ENCODE measurements at places on chromosomes 11 and 22.

DNA sequence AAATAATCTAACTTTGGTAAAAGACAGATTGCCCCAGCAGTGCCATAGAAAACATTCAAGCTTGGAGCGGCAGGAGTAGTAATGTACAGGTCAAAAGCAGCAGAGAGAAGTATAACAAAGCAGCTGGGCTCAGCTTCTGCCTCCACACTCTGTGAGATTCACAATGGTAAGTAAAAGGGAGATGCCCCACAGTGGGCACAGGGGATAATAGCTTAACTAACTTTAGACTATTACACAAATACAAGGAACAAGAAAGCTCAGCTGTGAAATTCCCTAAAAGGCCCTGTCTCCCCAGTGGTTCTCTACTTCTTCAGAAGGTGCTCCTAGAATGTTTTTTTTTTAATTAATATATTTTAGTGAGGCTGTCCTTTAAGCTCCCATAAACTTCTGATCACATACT is 28.0 kb downstream of the RDX start:
- DNase-seq, result no peak

GRCh38 chr11:35992548-35992947 is 48.7 kb downstream of the LDLRAD3 start:
- DNase-seq, result no peak

DNA sequence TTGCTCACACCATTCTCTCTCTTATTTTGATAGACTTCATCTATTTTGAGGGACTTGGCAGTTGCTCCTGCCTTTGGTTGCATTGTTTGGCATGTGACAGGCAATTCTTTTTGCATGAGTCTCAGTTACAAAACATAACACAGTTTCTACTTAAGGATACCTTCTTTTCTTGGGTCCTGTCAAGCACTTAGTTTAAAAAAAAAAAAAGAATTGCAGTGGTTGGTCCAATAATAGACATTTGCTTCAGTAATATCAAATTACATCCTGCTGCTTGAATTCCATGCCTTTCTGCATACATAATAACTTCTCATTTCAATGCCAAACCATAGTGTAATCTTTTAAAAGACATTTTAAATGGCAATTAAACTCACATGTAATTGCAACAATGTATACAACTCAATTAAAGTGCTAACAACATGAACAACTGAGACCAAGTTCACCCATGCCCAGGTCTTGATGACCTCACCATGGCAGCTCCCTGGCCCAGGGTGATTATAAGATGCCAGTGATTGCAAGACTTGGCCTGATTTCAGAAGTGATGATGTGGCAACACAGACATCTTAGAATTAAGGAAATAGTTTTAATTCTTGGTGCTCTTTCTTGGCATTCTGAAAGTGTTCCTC is 32.2 kb upstream of the PLET1 start:
- no peak for DNase-seq

DNA sequence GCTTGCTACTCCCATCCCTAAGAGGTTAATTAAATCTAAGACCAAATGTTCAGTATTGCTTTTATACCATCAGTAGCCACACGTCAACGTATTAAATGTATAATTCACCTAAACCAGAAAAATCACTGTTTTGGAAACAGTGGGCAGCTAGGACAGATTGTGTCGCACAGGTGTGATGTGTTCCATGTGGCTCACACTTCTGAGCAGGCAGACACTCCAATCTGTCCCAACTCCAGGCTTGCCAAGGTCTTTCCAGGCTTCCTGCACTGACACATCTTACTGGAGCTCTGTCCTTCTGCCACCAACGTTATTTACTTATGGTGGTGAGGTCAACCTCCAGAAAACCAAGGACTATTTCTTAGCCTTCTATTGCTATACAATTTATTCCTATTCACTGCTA is 11.4 kb downstream of the SIAE start:
- no peak for DNase-seq

DNA sequence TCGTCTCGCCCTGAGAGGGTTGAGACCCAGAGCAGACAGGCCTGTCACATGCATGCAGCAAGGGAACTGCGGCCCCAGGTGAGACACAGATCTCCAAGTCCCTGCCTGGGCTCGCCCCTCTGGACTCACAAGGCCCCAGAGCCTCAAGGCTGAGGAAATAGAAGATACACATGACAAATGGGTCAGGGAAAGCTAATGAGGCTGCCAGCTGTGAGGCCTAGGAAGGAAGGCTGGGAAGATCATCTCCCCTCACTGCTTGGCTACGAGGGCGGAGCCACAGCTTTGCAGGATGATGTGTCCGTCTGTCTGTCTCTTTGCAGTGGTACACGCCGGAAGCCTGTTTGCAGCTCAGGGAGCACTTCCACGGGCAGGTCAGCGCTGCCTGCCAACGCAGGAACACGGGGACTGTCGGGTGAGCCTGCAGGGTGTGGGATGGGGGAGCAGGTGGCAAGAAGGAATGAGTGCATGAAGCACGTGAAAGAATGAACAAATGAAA is 4.5 kb downstream of the RAB36 start:
- DNase-seq, result no peak

- DNase-seq, result no peak
These were observed at the start of gene BEST1 for GRCh38 chr11:61950035-61950547. BEST1 (plus strand) TSS chr11:61950351; CDS start chr11:61951807, 1,456 bp downstream.

DNA sequence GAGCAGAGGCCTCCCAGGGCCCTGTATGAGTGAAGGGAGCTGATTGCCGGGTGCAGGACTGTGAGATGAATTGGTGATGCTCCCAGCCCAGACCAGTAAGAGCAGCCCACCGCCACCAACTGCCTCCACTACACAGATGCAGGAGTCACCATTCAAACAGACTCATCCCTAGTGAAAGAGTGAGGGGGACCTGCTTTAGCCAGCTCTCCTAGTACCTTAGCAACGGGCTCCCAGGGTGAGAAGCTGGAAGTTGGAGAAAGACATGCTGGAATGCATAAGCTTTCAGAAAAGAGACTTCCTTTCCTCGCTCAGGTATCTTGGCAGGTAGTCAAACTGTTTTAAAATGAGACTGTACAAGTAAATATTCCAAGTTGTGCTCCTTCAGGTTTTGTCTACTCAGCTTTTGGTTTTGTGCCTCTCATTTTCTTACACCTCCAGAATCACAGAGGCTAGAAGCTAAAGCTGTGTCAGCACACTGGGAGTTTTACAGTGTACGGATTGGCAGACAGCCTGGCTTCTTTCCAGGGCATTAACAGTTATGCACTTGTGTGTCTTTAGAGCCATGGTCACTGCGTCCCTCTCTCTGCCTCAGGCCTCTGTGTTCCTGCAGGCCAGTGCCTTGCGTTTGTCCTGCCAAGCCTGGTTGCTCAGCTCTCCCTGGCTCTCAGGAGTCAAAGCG is 146.2 kb downstream of the ATXN10 start:
- DNase-seq, result no peak

GRCh38 chr11:17508791-17509190 is 32.1 kb upstream of the ABCC8 start:
- no peak for DNase-seq

DNA sequence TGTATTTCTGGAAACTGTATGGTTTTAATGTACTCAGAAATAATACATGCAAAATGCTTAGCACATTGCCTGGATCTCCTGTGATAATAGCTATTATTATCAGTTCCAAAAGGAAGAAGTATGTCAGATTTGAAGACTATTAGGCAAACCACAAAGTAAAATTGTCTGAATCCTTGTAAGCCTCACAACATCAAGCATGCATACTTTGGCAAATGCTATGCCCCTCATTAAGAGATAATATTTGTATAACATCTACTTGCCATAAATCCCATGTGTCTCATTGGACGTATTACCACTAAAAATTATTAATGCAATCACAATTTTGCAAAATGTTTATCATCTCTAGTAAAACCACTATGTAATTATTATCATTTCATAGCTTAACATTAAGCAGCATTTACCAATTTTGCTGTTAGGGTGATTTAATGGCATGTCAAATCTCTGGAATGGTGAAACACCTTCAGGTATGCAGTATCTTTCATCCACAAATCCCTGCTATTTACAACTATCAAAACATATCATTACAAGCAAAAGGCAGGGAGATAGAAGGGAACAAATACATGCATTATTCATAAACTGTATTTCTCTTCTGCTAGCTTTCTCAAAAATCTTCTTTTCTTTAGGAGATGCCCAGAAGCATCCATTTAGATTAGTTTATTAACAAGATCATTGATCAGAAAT is 974.6 kb upstream of the RAG2 start:
- DNase-seq, result no peak

DNA sequence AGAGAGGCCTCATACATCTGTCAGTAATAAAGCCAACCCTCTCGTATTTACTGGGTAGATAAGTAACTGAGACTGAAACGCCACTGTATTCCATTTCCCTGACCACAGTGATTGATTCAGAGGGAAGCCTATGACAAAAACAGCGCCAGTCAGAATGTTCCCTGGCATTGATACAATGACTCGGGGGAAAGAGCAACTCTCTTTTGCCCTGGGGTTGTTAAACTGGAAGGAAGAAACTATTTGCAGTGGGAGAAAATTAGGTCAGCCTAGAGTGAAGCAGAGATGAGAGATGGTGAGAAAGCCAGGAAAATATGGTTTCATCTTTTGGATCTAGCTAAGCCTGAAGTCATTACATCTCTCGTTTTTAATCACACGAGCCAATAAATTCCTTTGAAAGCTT is 48.6 kb upstream of the RBFOX2 start:
- DNase-seq, result no peak

- no peak for DNase-seq
These were observed 531 bp downstream of the RAB3IL1 start for GRCh38 chr11:61916737-61917333.

- DNase-seq, result peak; percentile 28
These were observed 17.0 kb upstream of the PSMA1 start for GRCh38 chr11:14537134-14537599.

GRCh38 chr22:48902001-48902869 is 925.4 kb downstream of the BRD1 start:
- DNase-seq, result no peak

DNA sequence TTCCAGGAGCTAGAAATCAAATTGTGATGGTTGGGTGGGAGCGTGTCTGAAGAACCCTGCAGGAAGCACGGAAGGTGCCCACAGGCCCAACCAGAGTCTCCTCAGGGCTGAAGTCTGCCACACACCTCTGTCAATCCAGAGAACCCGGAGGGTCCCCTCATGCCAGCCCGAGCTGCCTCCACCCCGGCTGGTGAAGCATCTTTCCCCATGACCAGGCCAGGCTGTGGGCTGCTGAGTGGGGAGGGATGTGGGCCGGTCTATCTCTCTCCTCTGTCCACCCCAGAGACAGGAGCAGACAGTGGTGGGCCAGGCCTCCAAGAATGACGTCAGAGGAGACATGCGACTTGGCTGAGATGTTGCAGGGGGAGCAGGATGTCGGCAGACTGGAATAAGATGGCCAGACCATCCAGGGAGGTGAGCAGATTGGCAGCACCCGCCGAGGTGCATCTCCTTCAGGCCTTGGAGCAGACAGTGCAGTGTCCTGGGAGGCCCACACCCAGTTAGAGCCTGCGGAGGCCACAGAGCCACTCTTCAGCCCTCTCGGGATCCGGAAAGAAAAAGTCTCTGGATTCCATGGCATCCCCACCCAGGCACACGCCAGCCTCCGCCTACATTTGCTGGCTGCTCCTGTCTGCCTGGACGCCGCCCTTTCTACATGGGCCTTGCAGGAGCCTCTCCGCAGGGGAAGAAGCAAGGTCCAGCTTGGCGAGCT is 1524.9 kb downstream of the BRD1 start:
- no peak for DNase-seq

GRCh38 chr11:124207102-124207792 is 24.1 kb downstream of the OR10D3 start:
- DNase-seq, result no peak

- no peak for DNase-seq
These were observed 89.1 kb upstream of the MTNR1B start for GRCh38 chr11:92880381-92880780.

DNA sequence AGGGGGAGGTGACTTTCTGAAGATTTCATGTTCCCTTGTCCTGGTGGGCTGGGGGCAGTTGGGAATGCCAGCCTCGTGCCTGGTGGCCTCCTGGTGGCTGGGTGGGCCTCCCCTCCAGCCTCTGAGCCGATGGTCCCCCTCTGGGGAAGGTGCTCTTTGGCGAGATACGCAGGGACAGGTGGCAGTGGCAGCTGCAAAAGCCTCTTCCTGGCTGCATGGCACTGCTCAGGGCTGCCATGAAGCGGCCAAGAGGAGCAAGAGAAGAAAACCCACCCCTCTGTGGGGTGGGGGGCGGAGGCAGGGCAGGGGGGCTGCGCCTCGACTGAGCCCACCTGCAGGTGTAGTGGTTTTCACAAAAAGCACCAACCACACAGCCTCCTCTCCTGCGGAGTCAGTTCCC is 61.8 kb upstream of the PHF21B start:
- DNase-seq, result no peak

DNA sequence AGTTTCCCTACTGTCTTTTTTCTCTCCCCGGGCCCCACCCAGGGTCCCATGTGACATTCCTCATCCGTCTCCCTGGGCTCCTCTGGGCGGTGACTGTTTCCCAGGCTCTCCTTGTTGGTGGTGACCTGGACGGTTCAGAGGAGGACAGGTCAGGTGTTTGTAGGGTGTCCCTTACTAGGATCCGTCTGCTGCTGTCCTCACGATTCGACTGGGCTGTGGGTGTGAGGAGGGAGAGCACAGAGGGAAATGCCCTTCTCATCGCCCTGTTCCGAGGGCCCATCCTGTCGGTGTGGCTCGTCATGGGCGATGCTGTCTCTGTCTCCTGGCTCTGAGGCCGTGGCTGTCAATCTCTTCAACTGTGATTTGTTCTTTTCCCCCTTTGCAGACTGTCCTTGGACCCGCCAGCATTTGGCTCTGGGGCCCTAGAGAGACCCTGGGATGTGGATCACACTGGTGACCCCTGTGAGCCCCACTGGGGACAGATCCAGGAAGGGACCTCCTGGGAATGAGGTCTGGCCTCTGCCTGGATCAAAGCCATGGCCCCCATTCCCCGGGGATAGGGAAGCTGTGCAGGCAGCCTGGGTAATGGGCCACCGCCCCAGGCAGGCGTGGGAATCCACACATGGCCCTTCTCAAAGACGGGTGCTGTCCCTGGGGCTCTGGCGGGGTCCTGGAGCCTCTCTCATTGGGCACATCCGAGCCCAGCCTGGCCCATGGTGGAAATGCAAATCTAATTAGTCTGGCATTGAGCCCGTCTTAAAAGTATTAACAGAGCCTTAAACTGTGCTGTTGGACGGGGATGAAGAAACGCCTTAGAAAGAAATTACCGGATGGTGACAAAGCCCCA is 46.8 kb upstream of the KCNQ1OT1 start:
- DNase-seq, result no peak

DNA sequence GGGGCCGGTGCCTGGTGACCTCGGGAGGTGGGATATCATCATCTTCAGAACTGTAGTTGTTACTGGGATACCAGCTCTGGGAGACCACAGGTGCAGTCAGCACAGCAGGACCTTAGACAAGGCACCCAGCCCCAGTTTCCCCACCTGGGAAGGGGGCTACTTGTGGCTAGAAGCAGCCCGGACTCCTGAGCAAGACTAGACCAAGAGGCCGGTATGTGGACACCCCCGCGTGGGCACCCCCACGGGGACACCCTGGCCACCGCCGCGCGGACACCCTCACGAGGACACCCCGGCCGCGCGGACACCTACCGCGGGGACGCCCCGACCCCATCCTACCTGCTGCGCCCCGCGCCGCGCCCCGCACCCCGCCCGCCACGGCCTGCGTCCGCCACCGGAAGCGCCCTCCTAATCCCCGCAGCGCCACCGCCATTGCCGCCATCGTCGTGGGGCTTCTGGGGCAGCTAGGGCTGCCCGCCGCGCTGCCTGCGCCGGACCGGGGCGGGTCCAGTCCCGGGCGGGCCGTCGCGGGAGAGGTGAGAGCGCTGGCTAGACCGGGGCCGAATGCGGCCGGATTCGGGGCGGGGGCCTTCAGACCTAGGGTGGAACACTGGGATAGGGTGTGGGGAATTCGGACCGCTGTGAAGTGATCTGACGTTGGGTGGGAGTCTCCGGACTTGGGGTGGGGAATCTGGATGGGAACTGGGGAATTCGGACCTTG is at the start of the genes COMT and TXNRD2:
Gene COMT, plus strand, starts transcription at position 408 of the 718 bp plus-strand sequence. CDS start 20,755 bp downstream, outside the sequence.
Gene TXNRD2, minus strand, starts transcription at position 454 of the 718 bp plus-strand sequence. Its CDS starts 15 bp downstream, at position 439.
- DNase-seq, result peak; percentile 75

Data from stimulated activated CD4-positive, alpha-beta T cell treated with anti-CD3 and anti-CD28 coated beads, Interleukin-4, amount 100 ng/mL, for 1 hour (primary cell).